Fibroblast of skin of left quadriceps (primary cell): ENCODE measurements at places on chromosomes 5 and 9.

DNA sequence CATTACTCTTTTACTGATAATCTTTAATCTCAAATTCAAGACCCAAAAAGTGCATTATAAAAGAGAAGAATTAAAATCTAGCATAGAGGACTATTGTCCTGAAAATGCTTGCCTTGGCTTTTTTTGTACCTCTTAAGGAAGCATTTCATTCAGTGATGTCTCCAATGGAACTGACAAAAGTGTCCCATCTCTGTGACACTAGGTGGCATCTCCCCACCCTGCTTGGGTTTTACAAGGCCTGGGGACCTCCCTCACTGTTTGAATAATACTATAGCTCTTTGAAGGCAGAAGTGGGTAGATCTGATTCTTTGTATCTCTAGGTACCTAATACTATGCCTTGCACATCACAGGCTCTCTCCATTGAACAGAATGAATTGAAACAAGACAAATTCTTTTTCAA lies 180.6 kb downstream of the EPB41L4A start:
- no peak for DNase-seq

DNA sequence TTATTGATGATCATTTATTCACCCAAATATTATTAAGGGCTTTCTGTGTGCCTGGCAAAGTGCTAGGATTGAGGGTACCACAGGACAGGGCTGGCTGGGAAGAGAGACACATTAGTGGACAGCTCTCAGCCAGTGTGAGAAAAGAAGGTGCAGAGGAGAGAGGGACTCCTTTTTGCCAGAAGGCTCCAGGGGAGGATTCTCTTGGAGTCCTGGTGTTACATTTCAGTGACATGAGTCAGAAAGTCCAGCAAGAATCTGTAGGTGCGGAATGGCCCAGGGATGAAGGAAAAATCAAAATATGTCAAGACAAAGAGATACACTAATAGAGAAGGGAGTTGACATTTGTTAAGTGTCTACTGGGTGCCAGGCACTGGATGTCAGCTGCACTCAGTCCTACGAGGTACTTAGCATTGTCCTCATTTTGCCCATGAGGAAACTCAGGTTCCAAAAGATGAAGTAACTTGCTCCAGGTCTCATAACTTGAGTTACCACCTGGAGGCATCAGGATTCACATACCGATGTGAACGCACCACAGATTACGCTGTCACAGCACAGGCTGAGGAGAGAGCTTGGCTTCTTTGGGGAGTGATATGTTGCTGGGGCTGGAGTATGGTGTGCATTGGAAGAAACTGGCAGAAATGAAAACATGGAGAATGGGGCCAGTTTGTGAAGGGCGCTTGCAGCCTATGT lies 60.5 kb downstream of the RASGRF2 start:
- DNase-seq = no peak

GRCh38 chr5:67774267-67774552 lies 441.3 kb upstream of the PIK3R1 start:
- no peak for DNase-seq

DNA sequence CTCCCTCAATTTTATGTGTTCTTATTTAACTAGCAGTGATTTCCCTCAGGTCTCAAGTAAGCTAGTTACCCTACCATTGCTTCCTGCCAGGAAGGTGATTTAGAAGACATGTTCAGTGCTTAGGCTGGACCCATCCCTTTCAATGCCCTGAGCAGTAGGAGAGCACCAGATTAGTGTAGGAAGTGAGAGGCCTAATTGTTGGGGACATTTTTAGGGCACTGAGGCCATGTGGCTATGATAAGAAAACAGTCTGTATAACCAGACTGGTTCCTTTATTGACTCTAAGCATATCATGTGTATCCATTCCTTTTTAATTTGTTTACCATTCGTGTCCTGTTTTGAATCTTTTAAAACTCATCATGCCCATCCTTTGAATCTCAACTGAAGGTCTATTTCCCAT lies 312.3 kb upstream of the PRR16 start:
- no peak for DNase-seq

GRCh38 chr9:131419026-131419614 lies 25.2 kb downstream of the PRRC2B start:
- DNase-seq = no peak

DNA sequence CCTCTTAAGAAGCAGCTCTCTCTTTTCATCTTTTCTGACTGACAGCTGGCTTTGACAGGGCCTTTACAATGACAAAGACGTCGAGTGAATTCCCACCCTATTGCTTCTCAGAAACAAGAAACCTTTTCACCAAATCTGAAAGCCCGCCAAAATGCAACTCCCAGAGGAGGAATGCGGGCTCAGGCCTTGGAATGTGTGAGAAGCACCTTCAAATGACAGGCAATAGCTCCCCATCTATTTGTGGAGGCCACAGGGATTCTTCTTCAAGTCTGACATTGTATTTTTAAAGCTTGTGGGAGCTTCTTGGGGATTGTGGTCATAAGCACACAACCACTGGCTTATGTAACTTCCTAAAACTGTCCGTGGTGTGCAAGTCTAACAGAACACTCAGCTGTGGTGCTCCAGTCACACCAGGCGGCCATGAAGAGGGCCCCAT lies 72.7 kb downstream of the DPYSL3 start:
- DNase-seq = no peak

GRCh38 chr5:126694403-126694802 lies 82.5 kb upstream of the LMNB1 start:
- DNase-seq = peak; percentile 36

DNA sequence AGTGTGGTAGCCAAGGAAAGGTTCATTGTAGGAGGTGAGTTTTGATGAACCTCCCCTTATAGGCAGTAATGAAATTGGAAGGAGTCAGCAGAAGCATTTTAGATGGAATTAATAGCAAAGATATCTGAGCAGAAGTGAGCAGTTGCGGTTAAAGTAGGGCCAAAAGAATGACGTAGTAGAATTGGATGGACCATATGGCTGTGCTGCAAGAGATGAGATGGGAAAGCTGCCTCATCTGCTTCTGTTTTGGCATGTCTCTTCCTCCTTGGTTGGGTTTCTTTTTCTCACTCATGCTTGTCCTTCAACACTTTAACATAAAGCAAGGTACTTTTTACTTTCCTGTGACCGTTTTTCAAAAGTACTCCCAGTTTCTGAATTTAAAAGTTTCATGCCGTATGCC lies 55.8 kb downstream of the AQP7 start:
- no peak for DNase-seq

DNA sequence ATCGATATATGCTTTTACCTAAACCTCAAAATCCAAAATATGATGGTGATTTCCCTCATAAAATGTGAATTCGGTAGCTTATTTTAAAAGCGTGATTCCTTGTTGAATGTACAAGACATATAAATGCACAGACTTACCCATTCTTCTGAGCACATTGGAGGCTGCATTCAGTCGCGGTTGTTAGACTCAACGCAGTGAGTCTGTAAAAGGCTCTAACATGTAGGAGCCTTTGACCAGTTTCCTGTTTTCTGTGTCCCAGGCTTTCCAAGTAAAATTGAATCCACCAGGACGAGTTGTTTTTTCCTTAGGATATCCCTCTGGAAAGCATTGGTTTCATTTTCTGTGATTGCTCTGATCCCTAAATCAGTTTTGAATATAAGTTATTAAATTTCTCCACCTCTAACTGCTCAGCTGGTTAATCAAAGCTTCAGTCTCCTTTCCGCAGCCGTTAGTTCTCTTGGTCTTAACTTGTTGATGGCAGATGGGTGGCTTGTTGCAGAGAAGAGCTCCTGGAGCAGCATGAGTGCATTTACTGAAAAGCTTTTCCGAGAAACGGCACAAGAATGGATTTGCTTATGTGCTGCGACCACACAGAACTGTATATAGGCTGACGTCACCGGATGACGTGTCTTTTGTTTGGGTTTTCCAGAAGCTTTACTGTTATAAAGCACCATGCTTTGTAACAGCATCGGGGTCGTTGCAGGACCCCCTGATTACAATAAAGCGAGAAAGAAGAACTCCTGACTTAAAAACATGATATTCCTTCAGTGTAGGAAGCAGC lies at the start of gene LRRTM2:
LRRTM2 (minus strand) TSS at position 565 of the 781 bp plus-strand sequence; CDS start at position 141, 424 bp downstream.
- DNase-seq = peak; percentile 78

GRCh38 chr9:93630806-93631411 lies 54.5 kb downstream of the PHF2 start:
- DNase-seq = no peak

DNA sequence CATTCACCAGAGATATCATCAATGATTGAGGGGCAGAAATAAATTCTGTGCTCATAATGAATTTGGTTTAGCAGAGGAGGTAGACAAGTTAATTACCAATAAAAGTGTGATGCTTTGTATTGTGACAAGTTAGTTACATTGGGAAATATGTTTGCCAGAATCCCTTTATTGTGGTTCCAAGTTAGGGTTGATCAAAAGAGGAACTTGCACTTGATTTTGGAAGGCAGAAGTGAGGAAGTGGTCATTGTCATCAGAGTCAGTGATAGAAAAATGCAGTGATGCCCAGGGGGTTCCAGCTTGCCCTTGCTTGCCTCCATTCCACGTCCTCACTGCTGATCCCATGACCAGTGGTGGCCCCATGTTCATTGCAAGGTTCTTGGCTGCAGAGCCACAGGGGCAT lies 69.7 kb downstream of the SVEP1 start:
- DNase-seq = no peak

DNA sequence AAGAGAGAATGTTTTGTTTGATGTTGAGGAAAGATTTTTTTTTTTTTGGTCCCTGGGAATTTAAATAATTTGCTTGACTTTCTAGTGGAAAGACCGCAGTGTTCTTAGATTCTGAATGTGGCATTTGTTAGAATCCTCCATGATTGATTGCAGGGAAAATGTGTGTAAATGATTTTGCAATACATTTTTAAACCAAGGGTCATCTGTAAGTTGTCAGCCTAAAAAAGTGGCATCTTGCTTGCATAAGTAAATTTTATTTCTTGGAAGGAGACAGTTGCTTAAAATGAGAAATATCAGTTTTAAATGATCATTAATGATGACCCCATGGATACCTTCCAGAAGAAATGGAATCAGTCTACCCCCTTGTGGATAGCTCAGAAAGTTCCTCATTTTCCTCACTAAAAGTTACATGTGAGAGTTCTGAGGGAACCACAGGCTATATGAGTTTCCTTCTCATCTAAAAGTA lies 105.1 kb upstream of the SLC25A48 start:
- DNase-seq = no peak

DNA sequence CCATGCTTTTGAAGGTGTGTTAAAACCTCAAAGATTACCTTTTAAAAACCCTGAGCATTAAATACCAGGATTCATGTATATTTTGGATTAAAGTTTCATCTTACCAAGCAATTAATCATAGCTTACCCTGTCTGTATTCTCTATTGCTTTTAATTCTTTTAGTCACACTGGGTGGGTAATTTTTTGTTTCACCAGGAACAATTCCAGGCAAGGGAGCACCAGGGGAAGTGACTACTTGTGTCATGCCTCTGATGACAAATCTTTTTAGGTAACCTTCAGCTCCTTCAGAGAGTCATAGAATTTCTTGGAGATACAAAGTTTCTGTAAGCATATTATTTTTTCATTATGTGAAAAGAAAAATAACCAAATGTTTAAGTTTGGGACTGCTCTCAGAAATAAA lies 33.4 kb upstream of the ANXA1 start:
- DNase-seq = no peak

DNA sequence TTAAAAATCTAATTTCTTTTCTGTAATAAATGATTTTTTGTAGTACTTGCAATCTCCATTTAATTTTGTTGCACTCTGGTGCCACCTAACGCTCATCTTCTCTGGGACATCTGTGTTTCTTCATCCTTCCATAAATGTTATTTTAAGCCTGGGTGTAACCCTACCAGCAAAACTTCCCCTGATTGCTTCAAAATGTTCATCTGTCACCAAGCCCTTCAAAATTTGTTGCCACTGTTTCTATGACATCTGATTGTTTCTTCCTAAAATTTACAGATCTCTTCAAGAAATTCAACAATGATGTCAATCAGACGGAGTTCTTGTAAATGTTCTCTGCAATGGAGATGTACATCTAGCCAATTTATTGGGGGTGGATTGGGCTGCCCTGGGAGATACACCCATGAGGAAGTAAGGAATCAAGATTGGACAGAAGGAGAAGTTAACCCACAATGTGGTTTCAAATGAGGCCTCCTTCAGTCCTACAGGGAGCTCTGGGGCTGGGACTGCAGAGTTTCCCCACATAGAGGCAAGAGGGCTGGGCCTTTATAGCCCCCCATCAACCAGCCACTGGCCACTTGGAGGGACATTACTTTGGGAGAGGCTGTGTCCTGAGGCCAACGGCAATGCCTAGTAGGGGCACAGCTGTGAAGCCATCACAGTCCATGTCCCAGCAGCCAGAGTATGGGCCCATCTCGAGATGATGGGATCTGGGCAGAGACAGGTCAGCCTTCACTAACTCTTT lies 23.3 kb downstream of the MCTP1 start:
- DNase-seq = no peak

- no peak for DNase-seq
Observed at GRCh38 chr5:152995214-152995725, 495.2 kb upstream of the GRIA1 start.

DNA sequence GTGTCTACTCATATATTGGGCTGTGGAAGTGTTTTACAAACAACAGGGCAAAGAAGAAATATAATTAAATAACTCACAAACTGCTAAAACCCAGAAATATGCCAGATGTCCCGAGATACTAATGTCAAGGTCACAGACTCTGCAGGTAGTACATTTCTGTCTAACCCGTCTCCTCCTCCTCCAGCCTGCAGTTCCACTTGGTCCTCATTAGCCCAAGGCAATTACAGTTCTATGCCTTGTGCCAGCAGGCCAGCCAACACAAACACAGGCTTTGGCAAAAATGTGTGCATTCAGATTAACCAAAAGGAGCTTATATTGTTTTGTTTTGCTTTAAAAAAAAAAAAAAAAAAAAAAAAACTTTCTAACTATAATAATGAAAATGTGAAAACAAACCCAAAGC lies 148.8 kb downstream of the MYO10 start:
- DNase-seq = no peak

- no peak for DNase-seq
Observed at GRCh38 chr9:124629600-124629999, 122.4 kb upstream of the NR5A1 start.

DNA sequence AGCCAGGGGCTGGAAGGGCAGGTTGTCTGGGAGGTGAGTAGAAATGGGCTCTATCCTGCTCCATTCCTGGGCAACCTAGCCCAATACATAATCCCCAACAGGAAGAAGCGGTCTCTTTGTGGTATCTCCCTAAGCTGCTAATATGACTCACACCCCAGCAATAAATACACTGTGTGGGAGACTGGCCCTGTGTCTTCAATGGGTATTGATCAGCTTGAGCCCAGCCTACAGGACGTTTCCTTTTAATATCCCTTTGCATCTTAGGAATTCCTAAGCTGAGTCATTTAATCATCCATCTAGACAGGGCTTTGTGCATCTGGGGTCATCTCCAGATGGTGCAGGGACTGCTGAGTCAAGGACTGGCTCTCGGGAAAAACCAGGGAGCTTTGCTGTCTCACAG lies 207.0 kb upstream of the PANK3 start:
- peak; percentile 36 for DNase-seq

- DNase-seq = no peak
Observed at GRCh38 chr5:128472036-128472435, 66.0 kb downstream of the FBN2 start.

- no peak for DNase-seq
Observed at GRCh38 chr5:143412661-143413342, 9.3 kb upstream of the NR3C1 start.
